ENCODE measurements at places on chromosomes 1 and 21.

DNA sequence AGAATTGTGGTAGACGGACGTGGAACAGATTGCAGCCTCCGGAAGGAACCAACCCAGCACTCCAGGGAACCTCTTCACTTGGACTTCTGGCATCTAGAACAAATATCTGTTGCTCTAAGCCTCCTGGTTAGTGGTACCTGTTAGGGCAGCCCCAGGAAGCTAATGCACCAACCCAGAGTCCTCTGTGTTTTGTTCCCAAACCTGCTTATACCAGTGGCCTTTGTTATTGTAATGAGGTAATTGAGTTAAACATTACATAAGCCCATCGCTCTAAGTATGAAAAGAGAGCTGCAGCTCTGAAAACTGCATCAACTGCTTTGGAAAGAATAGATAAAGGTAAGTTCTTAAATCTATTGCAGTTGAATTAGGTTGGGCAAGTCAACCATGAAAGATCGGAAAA is 516.7 kb downstream of the NPHP4 start:
- no peak for DNase-seq

DNA sequence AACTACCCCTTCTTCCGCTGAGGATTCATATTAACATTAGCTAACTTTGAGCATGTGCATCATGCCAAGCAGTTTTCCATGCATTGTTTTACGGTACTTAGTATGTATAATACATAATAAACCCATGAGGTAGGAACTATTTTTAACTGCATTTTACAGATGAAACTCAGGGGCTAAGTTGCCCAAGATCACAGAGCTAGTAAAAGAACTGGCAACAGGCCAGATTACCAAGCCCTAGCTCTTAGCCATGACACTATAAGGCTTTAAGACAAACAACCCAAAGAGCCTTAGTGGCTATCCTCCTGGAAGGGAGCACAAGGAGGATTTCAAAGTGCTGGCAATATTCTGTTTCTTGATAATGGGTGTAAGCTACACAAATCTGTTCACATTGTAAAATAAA is 6.1 kb downstream of the AK2 start:
- DNase-seq, result no peak

DNA sequence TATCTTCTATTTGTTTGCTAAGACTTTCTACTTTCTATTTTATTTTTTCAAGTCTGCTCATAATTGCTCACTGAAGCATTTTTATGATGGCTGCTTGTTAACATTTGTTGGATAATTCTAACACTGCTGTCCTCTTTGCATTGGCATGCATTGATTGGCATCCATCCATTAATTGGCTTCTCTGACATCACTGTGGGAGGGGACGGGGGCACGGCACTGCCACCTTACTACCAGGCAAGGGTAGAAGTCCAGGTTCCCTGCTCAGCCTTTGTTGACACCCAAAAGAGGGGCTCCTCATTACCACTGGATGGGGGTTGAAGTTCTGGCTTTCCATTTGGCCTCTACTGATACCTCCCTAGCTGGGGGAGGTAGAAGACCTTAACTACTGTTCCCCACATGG is 11.5 kb upstream of the ABCG1 start:
- no peak for DNase-seq

DNA sequence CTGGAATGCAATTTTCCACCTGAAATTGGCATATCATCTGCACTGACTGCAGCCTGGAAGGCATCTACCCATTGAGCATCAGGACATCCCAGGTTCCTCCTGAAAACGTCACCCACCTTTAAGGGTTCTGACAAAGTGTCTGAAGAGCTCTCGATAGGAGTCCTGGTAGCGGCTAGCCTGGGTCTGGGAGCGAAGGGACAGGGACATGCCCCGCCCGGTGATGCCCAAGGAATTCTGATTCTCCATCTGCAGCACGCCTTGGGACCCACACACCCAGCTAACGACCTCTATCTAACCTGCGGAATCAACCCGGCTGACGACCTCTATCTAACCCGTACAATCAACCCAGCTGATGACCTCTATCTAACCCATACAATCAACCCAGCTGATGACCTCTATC is 13.3 kb upstream of the CCDC27 start:
- no peak for DNase-seq

- DNase-seq, result no peak
Observed at GRCh38 chr21:31988492-31989290, 115.9 kb downstream of the HUNK start.

DNA sequence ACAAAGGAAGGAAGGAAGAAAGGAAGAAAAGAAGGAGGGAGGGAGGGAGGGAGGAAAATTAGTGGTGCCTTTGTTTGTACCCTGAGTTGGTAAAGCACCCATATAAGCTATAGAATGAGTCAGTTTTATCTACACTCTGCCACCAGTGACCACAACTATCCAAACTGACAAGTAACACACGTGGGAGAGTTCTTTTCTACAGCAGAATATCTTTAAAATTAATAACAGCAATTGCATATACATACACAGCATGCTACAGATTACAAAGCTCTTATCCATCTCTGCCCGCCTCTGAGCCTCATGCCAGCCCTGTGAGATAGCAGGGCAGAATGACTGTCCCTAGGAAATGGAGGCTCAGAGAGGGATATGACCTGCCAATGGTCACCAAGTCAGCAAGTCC is 20.3 kb downstream of the CDCP2 start:
- DNase-seq, result no peak

DNA sequence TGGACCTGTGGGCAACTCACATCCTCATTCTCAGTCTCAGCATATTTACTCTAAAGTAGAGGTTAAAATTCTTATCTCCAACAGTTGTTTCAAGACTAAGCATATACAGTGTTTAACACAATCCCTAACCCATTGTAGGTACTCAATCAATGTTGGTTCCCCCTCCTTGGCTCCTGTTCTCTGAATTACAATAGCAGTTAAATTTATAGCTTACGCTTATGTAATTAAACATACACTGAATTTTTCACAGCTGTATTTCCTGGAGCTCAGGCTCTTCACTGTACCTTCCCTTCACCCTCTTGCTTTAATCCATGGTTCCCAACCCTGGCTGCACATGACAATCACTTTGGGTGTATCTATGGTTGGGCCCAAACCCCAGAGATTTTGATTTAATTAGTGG is 89.4 kb downstream of the LPAR3 start:
- no peak for DNase-seq

GRCh38 chr21:43024439-43025136 is 50.2 kb downstream of the PKNOX1 start:
- DNase-seq, result no peak

- no peak for DNase-seq
Observed at GRCh38 chr1:241990040-241990439, 8.9 kb downstream of the MAP1LC3C start.

DNA sequence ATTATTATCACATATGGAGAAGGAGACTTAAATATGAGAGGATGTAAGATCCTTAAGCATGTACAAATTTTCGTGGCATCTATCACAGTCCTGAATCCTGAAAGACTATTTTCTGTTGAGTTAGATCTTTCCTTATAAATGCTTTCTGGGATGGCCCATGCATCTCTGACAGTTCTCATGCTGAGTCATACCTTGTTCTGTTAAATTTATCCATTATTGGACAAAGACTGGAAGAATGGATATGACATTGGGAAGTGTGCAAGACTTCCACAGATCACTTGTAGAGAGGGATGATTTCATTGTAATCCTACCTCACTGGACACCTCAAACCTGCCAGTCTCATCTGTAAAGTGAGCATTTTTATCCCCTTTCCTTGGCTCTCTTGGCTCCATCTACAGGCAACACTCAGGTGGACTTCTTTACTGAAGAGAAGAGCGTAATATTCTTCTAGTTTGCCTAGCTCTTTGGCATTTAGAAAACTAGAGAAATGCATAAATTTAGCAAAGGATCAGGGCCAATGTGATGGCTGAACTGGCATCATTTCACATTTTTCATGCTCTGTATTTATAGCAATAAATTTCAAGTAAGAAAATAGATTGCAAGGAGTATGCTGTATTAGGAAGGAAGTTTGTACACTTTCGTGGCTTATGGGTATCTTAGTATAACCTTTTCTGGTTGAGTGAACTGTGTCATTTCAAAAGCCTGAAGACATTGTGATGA is 128.2 kb downstream of the NFIA start:
- no peak for DNase-seq
